ENCODE measurements at places on chromosomes 12 and 14. TPM values are rescaled to one million over a fixed set of nuclear protein-coding genes. Genes with fewer than 3 reads are reported as not detected.
A peak's percentile ranks its signal among the peaks of the same experiment; 100 is the strongest.

DNA sequence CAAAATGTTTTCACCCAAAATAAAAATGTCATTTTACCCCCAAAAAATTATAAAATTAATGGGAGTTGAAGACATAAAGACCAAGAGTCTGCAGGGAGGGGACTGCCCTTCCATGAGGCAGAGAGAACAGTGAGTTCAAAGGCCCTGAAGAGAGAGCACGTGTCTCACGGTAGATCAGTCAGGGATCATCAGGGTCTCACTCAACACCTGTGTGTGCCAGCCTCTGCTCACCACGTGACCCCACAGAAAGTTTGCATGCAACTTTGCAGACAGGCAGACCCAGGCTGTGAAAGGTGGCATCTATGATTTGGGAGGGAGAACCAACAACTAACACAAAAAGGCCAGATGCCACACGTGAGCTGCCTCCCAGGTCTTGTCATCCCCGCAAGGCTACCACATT lies 33.1 kb downstream of the CLMN start:
- DNase-seq: no peak

DNA sequence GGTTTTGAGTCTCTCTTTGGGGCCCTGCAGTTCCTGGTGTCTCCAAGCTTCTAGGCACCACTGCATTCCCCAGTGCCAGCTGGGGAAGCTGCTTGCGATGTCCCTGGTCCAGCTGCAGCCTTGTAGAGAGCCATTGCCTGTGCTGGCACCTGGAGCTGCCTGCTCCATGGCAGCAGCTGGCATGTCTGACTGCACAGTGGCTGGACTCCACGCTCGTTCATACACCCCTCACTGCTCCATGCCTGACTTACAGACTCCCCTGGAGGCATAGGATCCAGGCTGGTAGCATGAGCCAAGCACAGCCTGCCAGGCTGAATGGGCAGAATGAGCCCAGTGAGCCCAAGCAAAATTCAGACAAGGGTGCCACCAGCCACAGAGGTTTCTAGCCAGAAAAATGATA lies 21.8 kb upstream of the WDR20 start:
- DNase-seq: no peak

- no peak for DNase-seq
Measured at GRCh38 chr12:30753751-30754382, 884 bp downstream of the CAPRIN2 start.

DNA sequence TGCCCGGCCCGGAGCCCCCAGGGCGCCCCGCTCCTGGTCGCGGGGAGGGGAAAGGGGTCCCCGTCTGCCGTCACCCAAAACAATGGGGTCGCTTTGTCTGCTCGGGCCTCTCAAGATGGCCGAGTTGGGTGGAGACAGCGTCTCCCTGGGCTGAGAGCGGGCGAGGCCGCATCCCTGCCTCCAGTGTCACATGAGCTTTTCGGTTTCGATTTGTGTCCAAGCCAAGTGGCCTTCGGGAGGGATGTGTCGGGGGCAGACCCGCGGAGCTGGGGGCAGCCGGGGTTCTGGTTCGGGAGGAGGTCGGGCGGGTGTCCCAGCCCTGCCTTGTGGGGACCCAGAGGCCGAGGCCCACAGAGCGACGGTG lies 790 bp downstream of the DYNC1H1 start:
- peak; percentile 77 for DNase-seq

GRCh38 chr12:122558745-122559641 lies 31.9 kb downstream of the KNTC1 start:
- DNase-seq: peak; percentile 66

- no peak for DNase-seq
Measured at GRCh38 chr14:90049390-90049789, 12.4 kb upstream of the KCNK13 start.

- no peak for DNase-seq
Measured at GRCh38 chr12:6341417-6342139, at the start of gene TNFRSF1A. TSS of gene TNFRSF1A (minus strand) at chr12:6342076. CDS start at chr12:6341814, 262 bp downstream.

DNA sequence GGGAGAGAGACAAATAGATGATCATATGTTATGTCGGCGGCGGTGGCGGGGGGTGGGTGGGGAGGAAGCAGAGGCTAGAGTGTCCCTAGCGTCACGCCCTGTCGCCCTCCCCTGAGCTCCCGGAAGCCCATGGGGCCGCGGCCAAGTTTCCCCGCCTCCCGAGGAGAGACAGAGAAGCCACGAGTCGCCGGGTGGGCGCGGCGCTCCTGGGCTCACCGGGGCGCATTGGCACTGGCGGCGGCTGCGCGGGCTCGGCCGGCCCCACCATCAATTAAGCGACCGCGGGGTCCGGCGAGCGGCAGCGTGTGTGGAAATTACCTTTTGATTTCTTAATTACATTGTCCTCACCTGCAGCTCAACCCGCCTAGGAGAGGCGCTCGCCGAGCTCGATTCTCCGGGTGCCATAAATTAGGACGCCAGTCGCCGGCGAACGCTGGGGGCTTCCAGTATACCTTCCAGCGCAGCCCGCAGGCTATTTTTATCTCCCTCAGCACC lies 119.9 kb upstream of the LHX5 start:
- DNase-seq: peak; percentile 4

- DNase-seq: no peak
Measured at GRCh38 chr14:91383439-91383838, 34.2 kb downstream of the CCDC88C start.

- no peak for DNase-seq
Measured at GRCh38 chr12:4272424-4273272, 914 bp upstream of the CCND2 start.

DNA sequence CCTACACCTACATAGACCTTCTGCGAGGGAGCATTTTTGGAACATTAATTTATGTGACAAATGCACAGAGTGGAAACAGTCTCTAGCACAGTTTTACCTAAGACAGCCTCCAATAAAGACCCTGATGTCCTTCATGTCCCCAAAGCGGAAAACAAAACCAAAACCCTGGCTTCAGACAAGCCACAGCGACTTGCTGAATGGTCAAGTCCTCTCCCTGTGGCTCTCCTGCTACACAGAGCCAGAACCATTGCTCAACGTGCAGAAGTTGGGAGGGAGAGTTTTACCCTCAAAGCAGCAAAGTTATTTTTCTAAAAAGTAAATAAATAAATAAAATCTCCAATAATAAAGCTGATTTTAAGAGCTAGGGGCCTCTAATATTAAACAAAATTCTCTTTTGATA lies 135.0 kb upstream of the TMEM132C start:
- no peak for DNase-seq

GRCh38 chr12:47078733-47079467 lies 521 bp upstream of the PCED1B start:
- DNase-seq: peak; percentile 43

- DNase-seq: no peak
Measured at GRCh38 chr12:41459906-41460214, 271.7 kb downstream of the PDZRN4 start.

DNA sequence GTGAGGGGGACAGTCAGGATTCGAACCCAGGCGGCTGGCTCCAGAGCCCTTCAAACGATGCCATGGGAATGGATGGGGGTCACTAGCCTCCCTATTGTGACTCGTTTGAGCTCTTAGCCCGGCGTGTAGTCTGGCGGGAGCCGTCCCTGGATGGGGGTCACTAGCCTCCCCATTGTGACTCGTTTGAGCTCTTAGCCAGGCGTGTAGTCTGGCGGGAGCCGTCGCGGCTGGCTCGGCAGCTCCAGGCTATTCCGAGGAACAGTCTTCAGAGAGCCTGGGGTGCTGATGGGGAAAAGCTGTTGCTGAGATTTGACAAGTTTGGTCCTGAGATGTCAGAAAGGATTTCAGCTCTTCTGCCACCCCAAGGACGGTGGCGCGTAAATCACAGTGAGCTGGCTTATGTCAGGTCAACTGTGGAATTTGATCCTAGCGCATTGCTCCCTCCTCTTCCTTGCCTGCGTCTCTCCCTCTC lies 58.3 kb downstream of the CALM1 start:
- no peak for DNase-seq

GRCh38 chr14:36130186-36130585 lies 46.3 kb downstream of the PTCSC3 start:
- DNase-seq: no peak

GRCh38 chr14:78173346-78174035 lies 3.3 kb downstream of the NRXN3 start:
- no peak for DNase-seq

GRCh38 chr12:26825459-26826016 lies 7.5 kb downstream of the ITPR2 start:
- DNase-seq: no peak

- no peak for DNase-seq
Measured at GRCh38 chr12:61137677-61138414, 1122.4 kb upstream of the USP15 start.

DNA sequence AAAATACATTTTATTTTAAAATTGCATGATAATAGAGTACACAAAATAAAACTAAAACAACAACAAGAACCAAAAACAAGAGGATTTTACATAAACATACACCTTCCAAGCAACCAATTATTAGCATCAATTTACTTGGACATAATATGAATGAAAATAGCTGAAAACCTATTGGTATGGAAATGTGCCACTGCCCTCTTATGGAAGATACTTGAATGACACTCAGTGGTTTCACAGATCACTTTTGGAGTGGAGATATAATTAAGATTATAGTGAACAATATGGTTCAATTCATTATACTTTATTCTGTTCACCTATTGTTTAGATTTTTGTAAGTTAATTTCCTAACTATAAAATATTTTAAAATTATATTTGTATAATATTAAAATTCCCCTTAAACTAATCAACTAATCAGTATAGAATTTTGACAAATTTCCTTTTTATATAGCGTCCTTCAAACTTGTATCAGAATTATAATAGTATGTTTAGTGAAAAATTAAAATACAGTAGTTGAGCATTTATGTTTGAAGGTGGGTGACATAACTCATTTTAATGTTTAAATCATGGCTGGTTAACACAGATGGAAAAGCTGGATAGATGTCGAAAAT lies 70.1 kb downstream of the SLC6A15 start:
- peak; percentile 21 for DNase-seq

DNA sequence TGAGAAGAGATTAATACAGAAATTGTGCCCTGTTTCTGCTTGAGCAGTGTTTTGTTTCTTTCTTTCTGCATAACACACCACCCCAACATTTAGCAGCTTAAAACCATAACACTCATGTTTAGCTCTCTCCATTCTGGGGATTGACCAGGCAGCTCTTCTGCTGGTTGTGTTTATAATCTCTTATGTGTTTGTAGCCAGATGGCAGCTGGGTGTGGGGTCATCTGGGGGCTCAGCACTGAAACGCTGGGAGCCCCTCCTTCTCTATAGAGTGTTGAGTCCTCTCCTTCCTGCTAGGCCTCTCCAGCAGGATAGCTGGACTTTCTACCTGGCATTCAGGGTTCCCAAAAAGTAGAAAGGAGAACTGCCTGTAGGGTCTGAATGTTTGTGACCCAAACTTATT lies 270.6 kb downstream of the TTC8 start:
- DNase-seq: no peak

DNA sequence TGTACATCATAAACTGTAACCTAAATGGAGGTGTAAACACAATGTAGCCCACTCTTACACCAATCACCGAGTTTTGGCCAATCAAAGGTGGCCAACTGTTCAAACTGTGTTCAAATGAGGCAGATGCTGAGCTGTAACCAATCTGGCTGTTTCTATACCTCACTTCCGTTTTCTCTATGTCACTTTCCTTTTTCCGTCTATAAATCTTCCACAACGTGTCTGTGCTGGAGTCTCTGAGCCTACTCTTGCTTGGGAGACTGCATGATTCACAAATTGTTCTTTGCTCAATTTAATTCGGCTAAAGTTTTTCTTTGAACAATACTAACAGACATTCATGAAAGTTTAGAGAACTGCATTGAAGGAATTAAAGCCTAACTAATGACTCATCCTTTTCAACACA lies 547.1 kb upstream of the USP15 start:
- DNase-seq: no peak

GRCh38 chr12:11014234-11014633 lies 8.2 kb downstream of the TAS2R19 start:
- no peak for DNase-seq

DNA sequence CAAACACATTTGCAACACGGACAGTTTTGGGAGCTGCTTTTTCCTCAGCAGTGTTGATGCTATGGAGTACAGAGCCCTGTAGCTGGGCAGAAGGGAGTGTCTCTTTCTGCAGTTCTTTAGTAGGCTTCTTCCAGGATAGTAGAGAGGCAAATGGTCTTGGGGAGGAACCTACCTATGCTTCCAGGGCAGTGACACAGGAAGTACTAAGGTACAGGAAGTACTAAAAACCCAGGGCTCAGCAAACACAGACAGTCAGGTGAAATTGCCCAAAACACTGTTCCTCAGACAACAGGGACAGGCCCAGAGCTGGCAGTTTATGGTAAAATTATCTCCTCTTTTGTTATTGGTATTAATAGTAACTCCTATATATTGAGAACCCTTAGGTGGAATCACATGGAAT lies 217.6 kb downstream of the TTC8 start:
- no peak for DNase-seq

- DNase-seq: no peak
Measured at GRCh38 chr14:56333359-56334292, 215.4 kb downstream of the PELI2 start.

GRCh38 chr14:106564058-106564643 lies 1037.8 kb downstream of the TMEM121 start:
- peak; percentile 82 for DNase-seq

GRCh38 chr14:55248411-55248810 lies 22.8 kb upstream of the FBXO34 start:
- no peak for DNase-seq

GEMIN2 gene
- total RNA-seq: 13.4 TPM

FBRSL1 gene
- total RNA-seq: 112 TPM

CCDC177 gene
- total RNA-seq: not detected

C12orf42 gene
- total RNA-seq: 138 TPM

ITGA7 gene
- total RNA-seq: 2.7 TPM

RHOF gene
- 90.3 TPM for total RNA-seq

SDSL gene
- 1.1 TPM for total RNA-seq

TAPBPL gene
- 71.2 TPM for total RNA-seq

FAM90A1 gene
- total RNA-seq: 0.17 TPM

CSRP2 gene
- total RNA-seq: 0.44 TPM

ADAMTS20 gene
- not detected for total RNA-seq

ITGB7 gene
- 199 TPM for total RNA-seq

RNASE7 gene
- total RNA-seq: not detected
